ENCODE measurements at places on chromosomes 4 and X.

DNA sequence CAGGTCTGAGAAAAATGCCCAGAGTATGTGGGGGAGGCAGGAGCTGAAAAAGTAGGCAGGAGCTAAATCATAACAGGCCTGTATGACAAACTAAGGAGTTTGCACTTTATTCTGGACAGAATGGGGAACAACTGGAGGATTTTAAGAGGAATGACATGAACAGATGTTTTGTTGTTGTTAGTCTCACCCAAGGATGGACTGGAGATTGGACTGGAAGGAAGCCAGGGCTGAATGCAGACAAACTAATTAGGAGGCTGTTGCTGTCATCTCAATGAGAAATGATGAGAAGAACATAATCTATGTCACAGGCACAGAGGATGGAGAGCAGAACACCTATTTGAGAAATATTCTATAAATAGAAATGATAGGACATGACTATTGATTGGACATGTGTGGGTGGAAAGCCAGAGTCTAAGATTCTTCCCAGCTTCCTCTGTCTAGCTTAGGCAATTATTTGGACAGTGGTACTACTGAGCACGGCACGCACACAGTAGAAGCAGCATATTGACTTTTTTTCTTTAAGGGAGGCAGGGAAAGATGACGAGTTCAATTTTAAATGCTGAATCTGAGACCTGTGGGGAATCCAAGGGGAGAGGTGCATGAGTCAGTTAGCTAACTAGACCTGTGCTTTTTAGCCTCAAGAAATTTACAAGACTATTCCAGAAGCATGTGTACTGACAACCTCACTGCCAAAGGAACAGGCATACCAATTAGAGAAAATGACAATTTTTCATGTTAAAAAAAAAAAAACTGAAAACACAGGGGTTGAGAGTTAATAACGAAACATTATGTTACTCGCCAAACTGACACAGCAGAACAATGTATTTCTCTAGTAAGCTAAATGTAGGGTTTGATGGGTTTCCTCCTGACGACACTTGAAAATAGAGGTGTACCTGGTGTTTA, 963 bp upstream of the USO1 start:
- DNase-seq, result no peak

GRCh38 chr4:120667102-120667501, 255.4 kb downstream of the PRDM5 start:
- no peak for DNase-seq

GRCh38 chr4:184587221-184587620, 62.0 kb downstream of the CASP3 start:
- no peak for DNase-seq

- no peak for DNase-seq
Measured at GRCh38 chr4:2598511-2599303, 62.3 kb downstream of the FAM193A start.

DNA sequence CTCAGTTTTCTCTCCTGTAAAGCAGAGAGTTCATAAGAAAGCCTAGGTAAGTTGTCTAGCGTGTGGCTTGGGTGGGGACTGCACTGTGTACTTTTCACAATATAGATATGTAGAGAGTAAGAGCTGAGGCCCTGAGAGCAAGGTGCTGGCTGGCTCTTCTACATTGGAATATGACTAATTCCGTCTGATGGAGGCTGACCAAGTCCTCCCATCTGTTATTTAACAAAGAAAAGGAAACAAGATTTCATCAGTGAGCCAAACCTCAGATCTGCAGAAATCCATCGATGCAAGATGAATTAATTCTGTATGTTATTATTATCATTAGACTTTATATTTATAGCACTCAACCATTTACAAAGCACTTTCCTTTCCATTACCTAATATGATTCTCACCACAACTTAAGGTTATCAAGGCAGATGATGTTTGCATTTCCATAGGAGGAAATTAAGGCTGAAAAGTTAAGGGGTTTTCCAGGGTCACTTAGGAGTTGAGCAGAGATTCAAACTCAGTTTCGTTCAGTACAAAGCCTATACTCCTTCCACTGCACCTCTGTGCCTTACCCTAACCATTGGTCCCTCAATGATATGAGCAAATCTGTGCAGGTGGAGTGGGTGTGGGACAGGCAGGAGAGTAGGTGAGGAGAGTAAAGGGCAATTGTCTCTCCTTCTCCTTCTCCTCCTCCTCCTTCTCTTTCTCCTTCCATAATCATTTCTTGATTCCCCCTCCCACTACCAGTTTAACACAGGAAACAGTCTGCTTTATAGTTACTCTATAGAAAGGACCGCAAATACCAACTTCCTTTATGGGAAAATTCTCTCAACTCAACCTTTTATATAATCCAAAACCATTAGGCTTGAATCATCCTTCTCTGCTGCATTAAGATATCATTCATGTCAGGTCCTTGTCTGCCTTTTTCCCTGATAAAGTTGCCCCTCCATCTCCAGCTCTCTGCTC, 27.6 kb upstream of the SRD5A3 start:
- no peak for DNase-seq

- no peak for DNase-seq
Measured at GRCh38 chr4:40314951-40315350, 20.2 kb upstream of the CHRNA9 start.

GRCh38 chrX:113892401-113892800, 691.5 kb upstream of the HTR2C start:
- no peak for DNase-seq

DNA sequence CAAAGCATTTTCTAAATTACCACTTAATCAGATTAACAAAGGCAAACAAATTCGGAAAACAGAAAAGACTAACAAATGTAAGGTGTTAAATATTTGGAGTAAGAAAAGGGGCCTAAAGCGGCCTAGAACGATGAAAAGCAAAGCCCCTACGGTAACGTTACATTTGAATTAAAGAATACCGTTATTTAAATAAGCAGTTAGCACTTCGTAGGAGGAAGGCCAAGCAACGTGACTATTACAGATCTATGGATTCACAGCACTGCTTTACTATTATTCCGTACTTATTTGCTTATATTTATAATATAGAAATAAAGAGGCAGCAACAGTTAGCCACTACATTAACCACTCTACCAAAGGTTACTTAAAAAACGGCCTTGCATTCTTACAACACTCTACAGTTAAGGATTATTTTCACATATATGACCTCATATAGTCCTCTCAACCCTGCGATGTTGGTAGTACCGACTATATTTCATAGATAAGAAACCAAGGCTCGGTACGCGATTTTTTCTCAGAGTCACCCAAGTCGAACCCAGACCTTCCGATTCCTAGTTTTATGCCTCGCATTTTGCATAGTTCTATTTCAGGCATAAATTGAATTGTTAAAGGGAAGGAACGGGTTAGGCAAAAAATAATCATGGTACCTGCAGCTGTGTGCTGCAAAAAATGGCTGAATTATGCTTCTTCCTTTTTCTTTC, 2.9 kb downstream of the KLHL15 start:
- DNase-seq, result no peak

GRCh38 chrX:150683536-150684146, 9.6 kb upstream of the MTMR1 start:
- no peak for DNase-seq

DNA sequence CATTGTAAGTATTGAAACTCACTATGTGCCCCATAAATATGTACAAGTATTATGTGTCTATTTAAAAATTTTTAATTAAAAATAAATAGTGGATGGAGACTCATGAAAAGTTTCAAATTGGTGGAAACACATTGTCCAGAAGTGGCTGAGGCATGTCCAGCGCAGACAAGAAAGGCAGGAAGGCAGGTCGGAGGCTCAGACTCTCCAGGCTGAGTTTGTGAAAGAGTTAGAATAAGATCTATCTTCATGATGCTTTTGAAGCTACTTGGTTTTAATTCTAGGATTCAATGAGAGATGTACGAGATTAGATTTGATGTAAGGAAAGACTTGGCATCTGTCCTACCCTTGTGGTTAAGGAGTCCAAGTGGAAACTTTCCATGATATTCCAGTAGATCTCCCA, 19.8 kb downstream of the PNMA6F start:
- no peak for DNase-seq

- DNase-seq, result no peak
Measured at GRCh38 chr4:100430451-100430850, 87.4 kb downstream of the EMCN start.

- DNase-seq, result no peak
Measured at GRCh38 chr4:164252286-164252685, 501.6 kb upstream of the SMIM31 start.

DNA sequence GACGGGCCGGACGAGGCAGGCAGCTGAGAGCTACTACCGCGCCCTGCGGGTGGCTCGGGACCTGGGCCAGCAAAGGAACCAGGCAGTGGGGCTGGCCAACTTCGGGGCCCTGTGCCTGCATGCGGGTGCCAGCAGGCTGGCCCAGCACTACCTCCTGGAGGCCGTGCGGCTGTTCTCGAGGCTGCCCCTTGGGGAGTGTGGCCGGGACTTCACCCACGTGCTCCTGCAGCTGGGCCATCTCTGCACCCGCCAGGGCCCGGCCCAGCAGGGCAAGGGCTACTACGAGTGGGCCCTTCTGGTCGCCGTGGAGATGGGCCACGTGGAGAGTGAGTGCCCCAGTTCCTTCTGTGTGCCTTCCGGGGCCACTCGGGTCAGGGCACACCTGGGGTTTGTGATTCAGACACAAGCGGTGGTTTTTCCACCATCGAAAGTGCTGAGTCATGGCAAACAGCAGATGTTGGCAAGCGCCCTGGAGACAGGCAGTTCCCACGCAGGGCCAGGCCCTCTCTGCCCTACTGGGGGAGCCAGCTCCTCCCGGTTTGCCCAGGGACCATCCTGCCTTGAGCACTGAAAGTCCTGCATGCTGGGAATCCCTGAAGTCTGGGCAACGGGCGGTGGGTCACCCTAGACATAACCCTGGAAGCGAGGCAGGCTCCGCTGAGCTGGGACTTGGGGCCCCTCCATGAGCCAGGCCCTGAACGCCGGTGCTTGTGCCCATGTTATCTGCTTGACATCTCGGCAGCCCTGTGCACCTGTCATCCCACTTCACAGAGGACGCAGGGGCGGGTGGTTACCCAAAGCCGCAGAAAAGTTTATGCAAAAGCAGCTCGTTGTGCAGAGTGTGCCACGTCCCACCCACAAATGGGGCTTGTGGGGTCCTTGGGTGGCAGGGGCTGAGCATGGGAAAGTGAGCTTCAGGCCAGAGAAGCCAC, 29.5 kb downstream of the SH3TC1 start:
- DNase-seq, result peak; percentile 43

- peak; percentile 7 for DNase-seq
Measured at GRCh38 chrX:7147413-7147977, at the start of gene STS. STS (plus strand) TSS chrX:7147712; CDS start chrX:7253200, 105,488 bp downstream.

DNA sequence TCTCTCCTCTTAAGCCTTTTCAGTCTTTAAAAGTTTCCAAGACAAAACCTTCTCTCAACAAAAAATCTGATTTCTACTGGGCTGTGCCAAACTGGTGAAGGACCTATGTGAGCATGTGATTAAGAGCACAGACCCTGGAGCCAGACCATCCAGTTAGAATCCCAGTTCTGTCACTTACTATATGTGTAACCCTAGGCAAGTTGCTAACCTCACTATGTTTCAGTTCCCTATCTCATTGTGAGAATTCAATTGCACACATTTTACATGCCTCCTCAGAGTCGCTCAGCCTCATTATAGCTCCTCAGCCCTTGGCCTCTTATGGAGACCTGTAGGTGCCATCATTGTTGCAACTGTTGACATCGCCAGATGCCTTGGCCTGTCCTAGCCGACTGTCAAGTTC, 54.1 kb upstream of the VEGFD start:
- no peak for DNase-seq

DNA sequence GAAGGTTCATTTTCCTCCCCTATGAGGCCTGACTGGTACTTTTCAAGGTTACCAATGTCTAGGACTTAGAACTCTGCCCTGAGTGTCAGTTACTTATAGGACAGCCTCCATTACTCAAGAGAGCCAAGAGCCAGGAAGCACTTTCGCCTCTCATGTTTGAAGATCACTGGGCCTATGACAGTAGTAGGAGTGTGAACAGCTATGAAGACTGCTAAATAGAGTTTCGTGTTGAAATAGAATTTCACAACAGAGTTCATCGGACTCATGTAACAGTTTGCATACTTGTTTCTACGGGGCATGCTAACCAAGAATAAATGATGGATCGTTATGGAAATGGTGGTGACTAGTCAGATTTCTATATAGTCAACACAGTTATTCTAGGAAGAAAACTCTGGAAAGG, 97.8 kb upstream of the GPC4 start:
- DNase-seq, result no peak

DNA sequence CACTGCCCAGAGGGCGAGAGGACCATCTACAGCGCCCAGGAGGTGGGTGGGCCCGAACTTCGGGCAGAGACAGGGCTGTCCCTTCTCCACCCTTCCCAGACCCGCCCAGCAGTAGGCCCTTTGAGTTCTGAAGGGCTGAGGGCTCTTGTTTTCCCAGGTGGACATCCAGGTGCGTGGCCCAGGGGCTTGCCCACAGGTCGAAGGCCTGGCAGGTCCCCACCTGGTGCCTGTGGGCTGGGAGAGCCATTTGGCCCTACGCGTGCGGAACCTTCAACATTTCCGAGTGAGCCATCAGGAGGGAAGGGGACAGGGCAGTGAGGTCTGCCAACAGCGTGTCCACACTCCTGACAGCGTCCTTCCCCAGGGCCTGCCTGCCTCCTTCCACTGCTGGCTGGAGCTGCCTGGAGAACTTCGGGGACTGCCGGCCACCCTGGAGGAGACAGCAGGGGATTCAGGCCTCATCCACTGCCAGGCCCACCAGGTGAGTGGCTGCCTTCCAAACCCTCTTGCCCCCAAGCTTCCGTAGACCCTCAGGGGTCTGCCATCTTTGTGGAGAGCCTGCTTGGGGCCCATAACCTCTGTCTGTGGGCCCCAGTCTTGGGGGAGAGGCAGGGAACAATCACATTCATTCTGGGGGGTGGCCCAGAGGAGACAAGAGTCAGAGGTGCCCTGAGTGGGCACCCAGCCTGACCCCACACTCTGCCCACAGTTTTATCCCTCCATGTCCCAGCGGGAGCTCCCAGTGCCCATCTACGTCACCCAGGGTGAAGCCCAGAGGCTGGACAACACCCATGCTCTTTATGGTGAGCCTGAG, 6.8 kb downstream of the PLXNB3 start:
- no peak for DNase-seq

GRCh38 chr4:164943192-164943591, 34.3 kb downstream of the TRIM61 start:
- DNase-seq, result no peak

GRCh38 chrX:133543654-133544053, 128.4 kb upstream of the GPC4 start:
- DNase-seq, result no peak

GRCh38 chrX:107206697-107207065, 270 bp downstream of the DNAAF6 start:
- DNase-seq, result no peak

- DNase-seq, result no peak
Measured at GRCh38 chr4:145805490-145805889, 125.5 kb downstream of the C4orf51 start.

DNA sequence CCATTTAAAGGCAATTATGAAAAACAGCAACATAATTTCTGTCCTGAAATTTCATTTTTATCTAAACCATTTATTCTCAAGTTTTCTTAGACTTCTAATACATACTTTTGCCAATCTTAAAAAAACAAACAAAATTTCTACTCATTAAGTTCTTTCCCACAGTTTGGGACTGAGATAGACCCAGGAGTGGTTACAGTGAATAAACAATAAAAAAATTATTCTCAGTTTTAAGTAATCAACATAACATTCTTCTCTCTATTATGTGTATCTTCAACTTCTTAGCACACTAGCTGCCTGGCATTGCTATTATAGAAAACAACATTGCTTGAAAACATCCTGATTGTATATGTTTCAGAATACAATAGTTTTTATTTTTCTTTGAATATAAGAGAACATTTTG, 532.8 kb downstream of the IL15 start:
- no peak for DNase-seq
